ENCODE measurements at places on chromosomes 6 and 20.

- DNase-seq: no peak
Measured at GRCh38 chr6:36986704-36987047, 680 bp upstream of the MTCH1 start.

DNA sequence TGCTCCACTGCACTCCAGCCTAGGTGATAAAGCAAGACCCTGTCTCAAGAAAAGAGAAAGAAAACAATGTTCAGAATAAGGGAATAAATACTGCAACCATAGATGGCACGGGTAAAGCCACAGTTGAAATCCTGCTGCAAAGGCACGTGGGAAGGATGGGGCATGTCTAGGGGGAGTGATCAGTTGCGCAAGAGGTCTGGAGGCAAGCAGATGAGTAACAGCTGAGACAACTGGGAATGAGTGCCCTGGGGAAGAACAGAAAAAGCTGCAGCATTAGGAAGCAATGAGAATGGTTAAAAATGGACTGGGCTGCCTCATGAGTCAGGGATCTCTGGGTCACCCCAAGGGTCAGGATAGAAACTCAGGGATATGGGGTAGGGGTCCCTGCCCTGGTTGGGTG is 96.3 kb downstream of the GMPR start:
- DNase-seq: peak; percentile 95

GRCh38 chr20:37727957-37728634 is 34.3 kb downstream of the CTNNBL1 start:
- DNase-seq: no peak

GRCh38 chr6:137265561-137266308 is 46.5 kb upstream of the IFNGR1 start:
- DNase-seq: no peak

GRCh38 chr6:116511424-116512110 is at the start of gene CALHM5:
Gene CALHM5, plus strand, starts transcription at chr6:116511639. Its CDS starts 58 bp downstream, at chr6:116511697.
- peak; percentile 88 for DNase-seq

- DNase-seq: peak; percentile 81
Measured at GRCh38 chr6:134373282-134373922, 55.5 kb upstream of the SGK1 start.

DNA sequence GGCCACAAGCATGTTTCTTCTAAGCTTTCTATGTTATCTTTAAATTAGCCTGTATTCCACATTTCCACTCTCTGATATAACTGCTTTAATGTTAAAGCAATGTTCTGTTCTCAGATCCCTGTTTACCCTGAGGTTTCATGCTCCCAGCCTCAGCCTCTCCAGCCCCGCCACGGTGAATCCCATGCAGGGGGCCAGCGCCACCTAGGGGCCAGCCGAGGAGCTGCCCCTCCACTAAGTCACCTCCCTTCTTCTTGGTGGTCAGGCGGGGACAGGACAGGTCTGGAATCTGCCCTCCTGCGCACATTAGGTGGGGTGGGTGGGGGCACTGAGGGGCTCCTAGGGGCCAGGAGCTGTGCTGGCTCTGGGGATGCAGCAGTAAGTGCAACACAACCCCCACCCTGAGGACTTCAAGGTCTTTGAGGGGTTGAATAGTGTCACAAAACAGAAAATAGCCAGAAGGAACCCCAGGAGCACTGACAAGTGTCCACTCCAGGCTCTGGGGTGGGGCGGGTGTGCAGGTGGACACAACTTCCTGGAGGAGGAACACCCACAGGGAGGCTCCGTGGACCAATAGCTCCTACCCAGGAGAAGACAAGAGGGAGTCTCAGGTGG is 61.6 kb downstream of the RAB44 start:
- DNase-seq: peak; percentile 75

DNA sequence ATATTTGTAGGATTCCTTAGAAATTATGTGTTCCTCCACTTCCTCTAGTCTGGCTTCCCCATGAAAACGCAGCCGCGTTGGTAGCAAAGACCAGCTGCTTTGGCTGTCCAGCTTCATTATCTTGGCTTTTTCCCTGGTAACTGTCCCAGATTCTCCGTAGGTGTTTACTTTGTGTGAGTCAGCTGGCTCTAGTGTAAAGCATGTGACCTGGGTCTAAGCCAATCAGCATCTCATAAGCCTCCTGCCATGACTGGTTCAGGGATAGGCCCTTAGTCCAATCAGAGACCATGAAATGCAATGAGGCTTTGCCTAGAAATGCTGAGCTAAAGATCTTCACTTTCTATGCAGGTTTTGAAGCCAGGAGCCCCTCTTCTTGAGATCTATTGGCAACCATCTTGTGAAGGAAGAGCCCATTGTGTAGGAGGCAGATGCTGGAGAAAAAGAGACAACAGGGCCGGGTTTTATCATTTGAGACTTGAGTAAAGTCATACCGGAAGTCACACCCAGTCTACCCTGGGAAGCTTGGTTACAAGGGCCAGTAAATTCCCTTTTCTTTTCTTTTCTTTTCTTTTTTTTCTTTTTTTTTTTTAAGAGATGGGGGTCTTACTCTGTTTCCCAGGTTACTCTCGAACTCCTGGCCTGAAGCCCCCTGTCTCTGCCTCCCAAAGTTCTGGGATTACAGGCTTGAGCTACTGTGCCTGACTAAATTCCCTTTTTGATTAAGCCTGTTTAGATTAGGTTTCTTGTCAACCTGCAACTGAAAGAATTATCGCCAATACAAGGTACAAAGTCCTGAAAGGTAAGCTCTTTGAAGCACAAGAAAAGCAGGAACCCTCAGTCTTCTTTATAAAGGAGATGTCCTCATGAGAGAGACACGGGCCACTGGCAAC is 256.5 kb upstream of the RREB1 start:
- DNase-seq: peak; percentile 98

- no peak for DNase-seq
Measured at GRCh38 chr6:125884634-125885371, 71.8 kb upstream of the HINT3 start.

GRCh38 chr6:106287215-106287614 is 38.3 kb downstream of the ATG5 start:
- DNase-seq: no peak

- DNase-seq: no peak
Measured at GRCh38 chr6:147467428-147467827, 41.1 kb upstream of the SAMD5 start.

- DNase-seq: no peak
Measured at GRCh38 chr20:16069389-16070010, 503.7 kb downstream of the KIF16B start.

GRCh38 chr6:168625602-168626001 is 184.6 kb downstream of the SMOC2 start:
- no peak for DNase-seq

GRCh38 chr20:48725555-48725991 is 102.2 kb downstream of the PREX1 start:
- DNase-seq: peak; percentile 77

DNA sequence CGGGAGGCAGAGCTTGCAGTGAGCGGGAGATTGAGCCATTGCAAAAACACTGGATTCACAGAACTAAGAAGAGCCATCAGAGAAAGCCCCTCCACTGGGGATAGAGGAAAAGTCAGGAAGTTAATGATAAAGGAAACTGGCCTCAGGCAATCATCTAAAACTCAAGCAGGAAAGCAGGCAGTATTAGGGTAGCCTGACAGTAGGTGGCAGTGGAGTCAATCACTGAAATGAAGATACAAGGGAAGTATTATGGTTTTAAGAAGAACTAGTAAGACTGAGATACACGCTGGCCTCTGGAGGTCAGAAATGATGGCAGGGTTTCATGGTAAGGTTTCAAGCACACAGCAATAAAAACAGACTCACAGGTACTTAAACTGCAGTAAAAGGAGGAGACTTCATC is 578.3 kb downstream of the HACE1 start:
- DNase-seq: no peak

DNA sequence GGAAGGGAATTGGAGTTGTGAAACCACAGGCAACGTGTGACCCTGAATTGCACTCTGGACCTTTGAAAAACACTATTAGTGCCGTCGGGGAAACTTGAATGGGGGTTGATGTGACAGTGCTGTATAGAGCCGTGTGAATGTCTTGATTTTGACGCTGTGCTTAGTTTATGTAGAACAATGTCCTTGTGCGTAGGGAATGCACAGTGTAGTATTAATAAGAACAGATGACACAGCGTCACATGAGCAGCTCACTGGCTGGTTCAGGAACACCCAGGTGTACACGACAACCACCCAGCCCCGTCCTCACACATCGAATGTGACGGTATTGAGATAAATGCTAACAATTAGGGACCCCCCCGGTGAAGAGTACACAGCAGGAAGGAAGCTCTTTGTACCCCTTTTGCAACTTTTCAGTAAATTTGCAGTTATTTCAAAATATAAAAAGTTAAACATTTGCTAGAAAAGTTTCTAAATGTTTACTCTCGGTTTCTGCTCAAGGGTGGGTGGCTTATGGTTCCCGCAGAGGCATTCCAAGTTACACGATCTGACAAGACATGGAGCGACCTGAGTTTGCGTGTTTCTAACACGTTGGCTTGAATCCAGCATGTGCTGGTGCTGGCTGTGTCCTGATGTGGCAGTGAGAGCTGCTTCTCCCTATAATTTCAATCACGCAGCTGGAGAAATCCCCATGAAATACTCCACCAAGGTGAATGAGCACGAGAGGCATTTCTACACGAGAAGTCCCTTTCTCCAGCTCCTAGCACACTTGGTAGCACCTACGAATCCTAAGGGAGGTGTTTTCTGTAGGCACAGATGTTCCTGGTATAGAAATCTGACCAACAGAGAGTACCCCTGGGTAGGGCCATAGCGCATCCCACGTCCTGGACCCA is 208.0 kb upstream of the EXOC2 start:
- DNase-seq: no peak

DNA sequence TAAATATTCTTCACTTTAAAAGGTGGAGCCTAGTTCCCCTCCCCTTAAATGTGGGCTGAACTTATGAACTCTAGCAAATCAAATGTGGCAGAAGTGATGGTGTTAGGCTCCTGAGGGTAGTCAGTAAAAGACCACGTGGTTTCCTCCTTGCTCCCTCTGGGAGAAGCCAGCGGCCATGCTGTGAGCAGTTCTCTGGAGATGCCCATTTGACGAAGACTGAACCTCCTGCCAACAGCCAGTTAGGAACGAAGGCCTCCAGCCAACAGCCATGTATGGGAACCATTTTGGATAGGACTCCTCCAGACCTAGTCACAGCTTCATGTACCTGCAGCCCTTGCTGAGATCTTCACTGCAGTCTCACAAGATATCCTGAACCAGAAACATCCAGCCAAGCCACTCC is 7.6 kb upstream of the MOCS1 start:
- DNase-seq: no peak

DNA sequence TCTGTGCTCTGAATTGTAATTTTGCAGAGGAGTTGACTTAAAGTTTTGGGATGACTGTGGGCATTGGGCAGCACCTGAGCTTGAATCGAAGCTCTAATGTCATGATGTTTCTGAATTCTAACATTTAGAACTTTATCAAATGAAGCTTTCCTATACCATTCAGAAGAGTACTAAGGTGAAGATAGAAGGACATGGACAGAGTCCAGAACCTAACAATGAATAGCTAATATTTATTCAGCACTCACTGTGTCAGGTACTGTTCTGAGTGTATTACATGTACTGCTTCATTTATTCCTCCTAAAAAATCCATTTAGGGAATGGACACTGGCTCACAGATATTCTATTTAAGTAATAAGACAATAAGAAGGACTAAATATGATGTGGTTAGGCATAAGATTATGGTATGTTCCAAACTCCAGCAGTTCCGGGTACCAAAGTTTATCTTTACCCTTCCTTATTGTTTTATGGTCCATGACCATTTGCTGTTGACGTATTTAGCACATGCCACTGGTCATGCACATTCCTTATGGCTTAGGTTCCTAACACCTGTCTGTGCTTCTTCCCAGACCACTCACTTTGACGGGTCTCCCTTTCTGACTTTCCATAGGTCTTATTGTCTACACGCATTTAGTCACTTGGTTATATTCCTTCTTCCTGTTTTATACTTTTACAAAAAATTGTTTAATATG is 20.3 kb downstream of the BCKDHB start:
- no peak for DNase-seq

DNA sequence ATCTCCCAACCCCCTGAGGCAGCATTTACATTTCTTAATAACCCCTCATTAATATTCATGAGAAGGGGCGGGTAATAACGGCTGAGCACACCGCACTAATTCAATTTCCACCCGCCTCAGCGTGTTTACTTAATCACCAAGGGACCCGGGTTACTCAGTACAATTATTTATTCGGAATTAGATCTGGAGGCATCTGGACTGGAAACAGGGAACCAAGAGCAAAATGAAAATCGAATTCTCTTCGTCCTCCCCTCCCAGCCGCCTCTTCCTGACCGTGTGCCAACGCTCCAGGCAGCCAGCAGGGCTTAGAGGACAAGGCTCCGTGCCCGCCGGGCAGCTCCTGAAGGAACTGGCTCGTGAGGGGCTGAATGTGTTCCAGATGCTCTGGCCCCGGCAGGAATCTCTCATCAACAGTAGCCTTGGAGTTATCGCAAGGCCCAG is 23.5 kb upstream of the CTNNBL1 start:
- DNase-seq: peak; percentile 55

DNA sequence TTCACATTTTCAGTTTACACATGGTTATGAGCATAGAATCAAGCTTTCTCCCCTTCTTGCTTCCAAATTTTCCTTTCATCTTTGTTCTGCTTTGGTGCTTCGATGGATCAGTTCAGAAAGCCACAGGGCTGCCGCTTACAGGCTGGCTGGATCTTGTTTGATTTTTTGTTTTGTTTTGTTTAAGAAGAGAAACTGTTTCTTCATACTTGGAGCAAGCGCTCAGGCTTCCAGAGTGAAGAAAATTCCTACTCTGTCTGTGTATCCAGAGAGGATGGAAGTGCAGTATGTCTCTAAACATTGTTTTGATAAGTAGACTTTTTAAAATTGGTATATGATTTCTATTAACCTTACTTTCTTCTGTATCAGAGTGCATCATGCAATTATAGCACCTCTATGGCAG is 66.9 kb downstream of the ARID1B start:
- DNase-seq: no peak

DNA sequence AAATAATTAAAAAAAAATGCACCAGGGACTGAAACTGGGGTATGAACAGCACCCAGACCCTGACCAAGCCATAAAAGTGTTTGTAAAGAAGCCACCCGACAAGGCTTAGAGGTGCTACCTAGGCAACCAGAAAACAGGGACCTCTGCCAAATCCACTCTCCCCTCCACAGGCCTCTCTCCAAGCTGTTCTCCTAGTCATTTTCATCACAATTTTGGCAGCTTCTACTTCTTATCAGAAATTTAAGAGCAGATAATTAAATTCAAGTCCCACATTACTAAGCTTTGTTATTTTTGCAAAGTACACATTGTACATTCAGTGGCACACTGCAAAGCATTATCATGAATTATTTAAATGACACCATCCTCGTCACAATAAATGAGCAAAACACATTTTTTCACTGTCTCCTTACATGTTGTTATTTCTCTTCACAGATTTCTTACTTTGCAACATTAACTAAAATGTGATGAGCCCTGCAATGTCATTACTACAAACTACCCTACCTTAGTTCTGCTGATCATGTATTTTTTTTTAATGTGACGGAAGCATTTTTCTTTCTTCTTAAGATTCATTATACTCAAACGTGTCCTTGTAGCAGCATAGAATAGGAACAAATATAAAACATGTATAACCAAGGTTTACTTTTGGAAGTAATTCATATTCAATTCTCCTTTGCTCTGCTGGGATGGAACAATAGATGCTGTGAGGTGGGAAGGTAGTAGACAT is 38.1 kb downstream of the ECT2L start:
- no peak for DNase-seq
